OCI-M1 (cell line): ENCODE measurements at places on chromosomes 12 and 14.

DNA sequence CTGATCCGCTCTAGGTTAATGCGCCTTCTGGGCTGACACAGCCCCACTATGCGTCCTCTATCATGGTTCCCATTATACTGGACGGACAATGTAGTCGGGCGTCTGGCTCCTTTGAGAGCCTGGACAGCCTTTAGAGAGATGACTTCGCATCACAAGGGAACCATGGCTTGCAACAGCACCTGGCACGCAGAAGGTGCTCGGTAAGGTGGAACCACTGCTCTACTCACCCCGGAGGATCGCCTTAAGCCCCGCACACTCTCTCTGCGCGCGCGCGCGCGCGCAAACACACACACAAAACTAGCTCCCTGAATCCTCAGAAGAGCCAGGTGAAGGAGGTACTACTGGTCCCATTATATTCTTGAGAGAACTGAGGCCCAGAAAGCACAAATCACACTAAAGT, 7.1 kb downstream of the MAP3K12 start:
- no peak for DNase-seq

DNA sequence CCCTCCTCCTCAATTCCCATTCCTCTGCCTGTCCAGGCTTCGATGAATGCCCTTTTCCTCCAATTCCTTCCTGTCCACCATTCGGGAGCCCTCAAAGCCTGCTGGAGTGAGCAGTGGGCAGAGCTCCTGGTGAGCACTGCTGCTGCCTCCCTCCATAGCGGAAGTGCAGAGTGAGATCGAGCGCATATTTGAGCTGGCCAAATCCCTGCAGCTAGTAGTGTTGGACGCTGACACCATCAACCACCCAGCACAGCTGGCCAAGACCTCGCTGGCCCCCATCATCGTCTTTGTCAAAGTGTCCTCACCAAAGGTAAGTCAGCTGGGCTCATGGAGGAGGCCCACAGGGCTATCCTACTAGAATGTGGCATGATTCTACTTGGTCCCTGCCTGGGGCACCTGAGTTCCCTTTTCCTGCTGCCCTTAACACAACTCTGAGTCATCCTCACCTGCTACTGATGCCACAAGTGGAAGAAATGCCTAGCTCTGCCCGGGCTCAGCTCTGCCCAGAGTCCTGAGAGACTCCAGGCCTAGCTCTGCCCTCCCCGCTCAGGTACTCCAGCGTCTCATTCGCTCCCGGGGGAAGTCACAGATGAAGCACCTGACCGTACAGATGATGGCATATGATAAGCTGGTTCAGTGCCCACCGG, 8.0 kb downstream of the CACNB3 start:
- no peak for DNase-seq

- DNase-seq = peak; percentile 28
Observed at GRCh38 chr14:52918486-52918885, 32.4 kb downstream of the FERMT2 start.

GRCh38 chr14:95151561-95151960, 5.8 kb downstream of the DICER1 start:
- no peak for DNase-seq

GRCh38 chr14:102424520-102424919, 61.8 kb downstream of the TECPR2 start:
- no peak for DNase-seq

GRCh38 chr12:108823804-108824203, 33.6 kb downstream of the SSH1 start:
- DNase-seq = peak; percentile 80

DNA sequence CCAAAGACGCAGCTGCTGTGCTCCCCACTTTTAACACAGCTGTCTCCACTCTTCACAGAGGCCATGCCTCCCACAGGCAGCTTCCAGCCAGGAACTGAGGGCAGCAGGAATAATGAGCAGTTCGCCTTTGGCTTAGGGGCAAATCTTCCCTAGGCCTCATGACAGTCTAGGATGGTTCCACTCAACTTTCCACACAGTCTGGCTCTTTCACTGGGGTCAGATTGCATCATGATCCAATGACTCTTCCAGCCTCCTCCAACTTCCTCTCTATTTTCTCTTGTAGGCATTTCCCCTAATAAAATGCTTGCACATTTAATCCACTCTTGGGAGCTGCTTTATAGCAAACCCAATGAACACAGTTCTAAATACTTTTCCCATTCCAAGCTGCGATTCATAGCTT, 271.6 kb upstream of the ATP2B1 start:
- DNase-seq = peak; percentile 36
